ENCODE measurements at places on chromosomes 4 and X. TPM values are rescaled to one million over a fixed set of nuclear protein-coding genes. Genes with fewer than 3 reads are reported as not detected.

SMIM10L2A gene
- 0.31 TPM for total RNA-seq

DNA sequence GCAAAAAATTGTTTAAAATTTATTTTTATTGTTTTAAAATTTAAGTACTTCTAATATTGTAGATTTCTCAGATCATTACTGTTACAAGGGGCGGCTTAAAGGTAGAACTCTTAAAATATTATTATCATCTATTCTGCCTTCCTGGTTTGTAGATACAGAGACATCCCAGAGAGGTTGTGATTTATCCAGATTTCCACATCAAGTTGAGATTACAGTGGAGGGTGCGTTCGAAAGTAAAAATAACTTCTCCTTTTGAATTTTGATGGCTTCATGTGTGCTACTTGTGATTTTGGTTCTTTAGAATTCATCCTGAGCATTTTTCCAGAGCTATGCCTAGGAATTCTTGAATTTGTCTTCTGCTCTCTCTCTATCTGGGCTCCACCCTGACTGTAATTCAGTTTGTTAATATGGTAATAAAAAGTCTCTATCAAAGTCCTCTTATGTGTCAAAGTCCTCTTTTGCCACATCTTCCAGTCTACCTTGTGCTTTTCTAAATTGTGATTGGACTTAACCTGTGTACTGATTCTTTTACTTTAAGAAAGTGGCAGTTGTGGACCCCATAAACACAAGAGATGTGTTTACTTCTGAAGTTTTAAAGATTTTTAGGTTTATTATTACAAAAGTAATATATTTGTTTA is 37.2 kb downstream of the CLCN3 start:
- H3K4me3 ChIP-seq, result no peak overlapping the region
- no peaks in the 10 kb centered on the region for H3K27me3 ChIP-seq
- DNase-seq, result no peak
- H3K4me1 ChIP-seq, result peaks cover 19% of the 10 kb centered on the region
- peaks cover 11% of the 10 kb centered on the region for H3K36me3 ChIP-seq

SOWAHB gene
- not detected for total RNA-seq

- peaks cover 14% of the 10 kb centered on the region for H3K4me1 ChIP-seq
- no peak overlapping the region for H3K27ac ChIP-seq
- DNase-seq, result no peak
- H3K36me3 ChIP-seq, result peaks cover 5% of the 10 kb centered on the region
- no peaks in the 10 kb centered on the region for H3K27me3 ChIP-seq
These were observed 104.8 kb downstream of the ATP11C start for GRCh38 chrX:139828033-139828432.

CDKN2AIP gene
- total RNA-seq, result 23.0 TPM

DNA sequence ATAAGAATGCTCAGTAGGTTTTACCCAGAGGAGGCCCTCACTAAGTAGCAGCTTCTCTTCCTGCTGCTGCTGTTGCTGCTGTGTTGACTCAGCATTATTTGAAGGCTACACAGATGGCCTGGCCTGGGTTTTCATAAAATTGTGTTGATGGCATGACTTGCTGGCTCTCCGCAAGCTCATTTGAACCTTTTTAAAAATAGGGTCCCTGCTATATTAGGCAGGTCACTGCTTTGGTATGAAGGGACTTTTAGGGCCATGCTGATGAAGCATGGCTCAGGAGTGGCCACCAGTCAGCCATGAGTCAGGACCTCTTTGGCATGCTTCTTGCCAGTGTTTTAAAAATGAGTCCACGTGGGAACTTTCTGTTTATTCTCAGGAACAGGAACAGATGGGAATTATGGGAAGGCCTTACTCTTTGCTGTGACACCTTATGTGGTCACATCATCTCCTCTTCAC is 128.7 kb downstream of the MID1IP1 start:
- no peak overlapping the region for H3K27ac ChIP-seq
- H3K4me3 ChIP-seq, result no peak overlapping the region
- no peaks in the 10 kb centered on the region for H3K4me1 ChIP-seq
